ENCODE measurements at places on chromosomes 12 and 14.

DNA sequence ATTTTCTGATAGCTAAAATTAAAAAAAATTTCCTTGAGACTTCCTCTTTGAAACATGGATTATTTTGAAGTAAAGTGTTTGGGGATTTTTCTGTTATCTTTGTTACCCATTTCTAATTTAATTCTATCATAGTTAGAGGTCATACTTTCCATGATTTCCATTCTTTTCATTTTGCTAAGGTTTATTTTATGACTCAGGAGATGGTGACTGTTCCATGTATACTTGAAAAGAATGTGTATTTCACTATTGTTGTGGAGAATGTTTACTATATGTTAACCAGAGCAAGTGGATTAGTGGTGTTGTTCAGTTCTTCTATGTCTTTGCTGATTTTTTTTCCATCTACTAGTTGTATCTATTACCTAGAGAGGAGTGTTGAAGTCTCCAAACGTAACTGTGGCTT is 250.5 kb upstream of the PELI2 start:
- DNase-seq, result no peak

GRCh38 chr14:72254937-72255472 is 322.8 kb downstream of the RGS6 start:
- no peak for DNase-seq

DNA sequence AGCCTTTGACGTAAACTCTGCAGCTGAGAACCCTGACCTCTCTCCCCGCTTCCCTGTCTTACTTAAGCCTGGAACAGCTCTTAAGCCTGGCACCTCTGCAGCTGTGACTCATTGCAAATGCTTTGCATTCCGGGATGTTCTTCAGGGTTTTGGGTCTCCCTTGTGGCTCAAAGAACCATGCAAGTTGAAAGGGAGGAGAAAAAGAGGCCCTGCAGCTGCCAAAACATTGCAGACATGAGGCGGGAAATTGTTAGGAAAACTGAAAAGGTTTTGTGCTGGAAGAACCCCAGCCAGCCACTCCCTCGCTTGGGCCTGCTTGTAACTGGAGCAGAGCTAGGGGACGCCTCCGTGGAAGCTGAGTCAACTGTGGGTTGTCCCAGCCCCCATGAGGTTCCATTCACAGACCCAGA is 60.2 kb upstream of the FERMT2 start:
- DNase-seq, result no peak

GRCh38 chr12:124321040-124321481 is 26.2 kb downstream of the RFLNA start:
- DNase-seq, result peak; percentile 26

GRCh38 chr12:53145383-53146260 is 34.9 kb upstream of the ZNF740 start:
- no peak for DNase-seq

GRCh38 chr14:62187265-62187664 is 425.0 kb downstream of the SNAPC1 start:
- DNase-seq, result no peak

- no peak for DNase-seq
These were observed 240.9 kb downstream of the ETNK1 start for GRCh38 chr12:22865822-22866221.

- no peak for DNase-seq
These were observed 3.8 kb upstream of the TBX3 start for GRCh38 chr12:114687802-114688201.

DNA sequence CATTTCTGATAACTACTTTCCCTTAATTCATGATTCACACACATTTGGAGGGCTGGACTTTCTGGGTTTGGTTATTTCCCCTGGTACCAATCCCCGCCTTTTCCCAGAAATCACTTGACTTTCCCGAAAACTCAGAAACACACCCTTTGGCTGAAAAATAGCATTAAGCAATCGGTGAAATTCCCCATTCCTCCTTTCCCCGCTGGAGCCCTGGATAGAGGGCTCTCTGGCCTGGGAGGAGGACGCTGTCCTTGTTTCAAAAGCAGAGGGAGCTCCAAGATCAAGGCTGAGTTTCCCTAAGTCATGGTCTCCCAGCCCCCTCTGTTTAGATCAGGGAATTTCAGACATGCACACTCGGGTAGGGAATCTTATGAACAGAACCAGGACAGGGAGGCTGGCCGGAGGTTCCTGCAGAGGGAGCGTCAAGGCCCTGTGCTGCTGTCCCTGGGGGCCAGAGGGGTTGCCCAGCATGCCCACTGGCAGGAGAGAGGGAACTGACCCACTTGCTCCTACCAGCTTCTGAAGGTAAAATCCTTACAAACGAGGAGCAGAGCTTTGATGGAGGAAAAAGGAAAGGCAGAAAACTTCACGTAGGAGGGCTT is at the start of gene C1S:
Gene C1S (plus strand): TSS at position 366 of the 602 bp plus-strand sequence. CDS start 1,195 bp downstream, outside the sequence.
- DNase-seq, result no peak

GRCh38 chr12:50174971-50175715 is 8.0 kb upstream of the CERS5 start:
- DNase-seq, result no peak

DNA sequence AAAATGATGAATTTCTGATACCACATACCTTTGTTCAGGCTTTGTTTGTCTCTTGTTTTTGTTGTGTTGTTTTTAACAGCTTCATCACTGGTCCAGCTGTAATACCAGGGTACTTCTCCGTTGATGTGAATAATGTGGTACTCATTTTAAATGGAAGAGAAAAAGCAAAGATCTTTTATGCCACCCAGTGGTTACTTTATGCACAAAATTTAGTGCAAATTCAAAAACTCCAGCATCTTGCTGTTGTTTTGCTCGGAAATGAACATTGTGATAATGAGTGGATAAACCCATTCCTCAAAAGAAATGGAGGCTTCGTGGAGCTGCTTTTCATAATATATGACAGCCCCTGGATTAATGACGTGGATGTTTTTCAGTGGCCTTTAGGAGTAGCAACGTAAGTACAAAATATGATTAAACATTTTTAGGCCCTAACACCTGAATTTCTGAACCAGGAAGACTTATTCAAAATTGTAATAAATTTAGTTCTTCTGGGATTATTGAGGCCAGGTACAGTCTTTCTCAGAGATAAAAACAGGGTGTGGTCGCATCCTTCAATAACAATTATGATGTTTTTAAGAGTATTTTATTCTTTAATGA is 22.4 kb downstream of the RXYLT1 start:
- DNase-seq, result no peak

- no peak for DNase-seq
These were observed 41.0 kb downstream of the ZCRB1 start for GRCh38 chr12:42284876-42285275.

DNA sequence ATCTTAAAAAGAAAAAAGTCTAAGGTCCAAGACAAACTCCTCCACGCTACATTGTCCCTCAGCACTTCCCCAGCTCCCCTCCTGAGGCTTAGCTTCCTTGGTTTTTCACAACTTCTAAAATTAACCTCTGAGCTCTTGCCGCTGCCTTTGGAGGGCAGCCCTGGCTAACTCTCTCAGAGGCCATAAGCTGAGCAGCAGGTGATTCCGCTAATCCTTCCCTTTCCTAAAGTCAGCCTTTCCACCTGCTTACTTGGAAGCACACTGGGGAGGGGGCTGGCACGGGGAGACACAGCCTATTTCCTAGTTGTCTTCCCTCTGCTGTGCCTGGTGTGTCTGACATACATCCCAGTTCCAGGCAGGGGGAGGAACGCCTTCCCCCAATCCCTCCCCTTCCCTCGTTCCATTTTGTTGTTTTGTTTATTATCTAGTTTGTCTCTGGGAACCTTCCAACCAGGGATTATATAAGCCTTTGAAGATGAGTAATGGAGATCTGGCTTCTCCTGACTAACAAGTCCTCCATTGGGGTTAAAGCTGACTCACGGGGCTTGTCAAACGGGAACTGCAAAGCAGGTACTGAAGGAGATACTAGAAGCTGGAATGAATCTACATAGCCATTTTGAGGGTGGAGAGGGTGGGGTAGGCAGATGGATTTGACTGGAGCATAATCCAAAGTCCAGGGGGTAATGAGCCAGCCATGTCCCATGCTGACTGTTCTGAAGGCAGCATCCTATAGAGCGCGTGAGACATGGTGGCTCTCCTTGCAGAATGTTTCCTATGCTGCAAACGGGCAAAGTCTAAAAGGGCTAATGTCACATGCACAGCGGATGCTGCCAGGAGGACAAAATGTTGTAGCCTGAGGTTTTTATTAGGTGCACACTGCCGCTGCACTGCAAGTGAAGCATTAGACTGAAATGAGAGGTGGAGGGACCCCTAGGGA is 230.8 kb downstream of the FOXN3 start:
- no peak for DNase-seq

GRCh38 chr12:115632308-115632707 is 645.2 kb downstream of the MED13L start:
- no peak for DNase-seq

DNA sequence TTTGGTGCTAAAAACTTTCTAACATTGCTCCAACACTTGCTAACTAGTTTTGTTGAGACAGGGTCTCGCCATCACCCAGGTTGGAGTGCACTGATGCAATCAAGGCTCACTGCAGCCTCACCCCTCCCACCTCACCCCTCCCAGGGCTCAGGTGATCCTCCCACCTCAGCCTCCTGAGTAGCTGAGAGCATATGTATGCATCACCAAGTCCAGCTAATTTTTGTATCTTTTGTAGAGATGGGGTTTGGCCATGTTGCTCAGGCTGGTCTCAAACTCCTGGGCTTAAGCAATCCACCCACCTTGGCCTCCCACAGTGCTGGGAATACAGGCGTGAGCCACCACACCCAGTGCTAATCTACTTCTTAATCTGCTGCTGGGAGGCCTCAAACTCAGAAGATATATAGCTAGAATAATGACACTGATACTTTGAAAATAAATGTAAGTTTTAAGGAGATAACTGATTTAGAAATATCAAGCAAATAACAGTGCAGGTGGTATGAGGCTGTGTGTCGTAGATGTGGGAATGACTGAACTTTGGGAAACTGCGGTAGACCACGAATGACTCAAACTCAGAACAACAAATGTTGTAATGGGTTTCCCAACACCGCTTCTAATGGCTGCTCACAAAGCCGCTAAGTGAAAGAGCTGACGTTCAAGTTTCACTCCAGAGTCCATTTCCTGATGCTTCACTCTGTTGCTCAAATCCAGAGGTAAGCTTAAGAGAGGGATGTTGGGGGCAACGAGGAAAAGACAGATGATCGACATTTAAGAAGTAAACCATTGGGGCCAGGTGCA is 10.0 kb downstream of the TMCC3 start:
- DNase-seq, result no peak

DNA sequence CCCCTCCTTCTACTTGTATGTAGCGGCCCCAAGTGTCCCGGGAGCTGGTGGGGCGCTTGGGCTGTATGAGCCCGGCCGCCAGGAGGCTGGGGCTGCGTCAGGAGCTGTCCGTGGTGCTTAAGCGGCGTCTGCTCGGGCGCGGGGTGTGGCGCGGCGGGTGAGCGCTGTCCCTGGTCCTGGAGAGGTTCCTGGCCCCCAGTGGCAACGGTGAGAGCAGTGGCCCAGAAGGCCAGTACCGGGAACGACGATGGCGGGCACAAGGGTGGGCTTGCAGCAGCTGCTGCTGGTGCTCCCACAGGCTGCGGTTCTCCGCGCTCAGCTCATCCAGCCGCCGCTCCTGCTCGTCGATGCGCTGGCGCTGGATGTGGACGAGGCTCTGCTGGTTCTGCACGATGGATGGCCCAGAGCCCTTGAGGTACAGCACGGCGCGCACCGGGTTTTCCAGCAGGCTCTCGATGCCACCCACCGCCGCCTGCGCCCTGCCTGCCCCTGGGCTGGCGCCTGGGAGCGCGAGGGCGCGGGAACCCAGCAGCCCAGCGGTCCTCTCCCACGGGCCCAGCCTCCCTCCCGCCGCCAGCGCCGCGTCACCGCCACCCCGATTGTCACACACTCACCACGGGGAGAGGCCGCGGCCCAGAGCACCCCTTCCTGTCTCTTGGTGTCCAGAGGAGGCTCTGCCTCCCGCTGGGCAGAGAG is 41.9 kb upstream of the FKBP4 start:
- peak; percentile 41 for DNase-seq

GRCh38 chr14:60819575-60819974 is 85.0 kb downstream of the MNAT1 start:
- DNase-seq, result no peak

DNA sequence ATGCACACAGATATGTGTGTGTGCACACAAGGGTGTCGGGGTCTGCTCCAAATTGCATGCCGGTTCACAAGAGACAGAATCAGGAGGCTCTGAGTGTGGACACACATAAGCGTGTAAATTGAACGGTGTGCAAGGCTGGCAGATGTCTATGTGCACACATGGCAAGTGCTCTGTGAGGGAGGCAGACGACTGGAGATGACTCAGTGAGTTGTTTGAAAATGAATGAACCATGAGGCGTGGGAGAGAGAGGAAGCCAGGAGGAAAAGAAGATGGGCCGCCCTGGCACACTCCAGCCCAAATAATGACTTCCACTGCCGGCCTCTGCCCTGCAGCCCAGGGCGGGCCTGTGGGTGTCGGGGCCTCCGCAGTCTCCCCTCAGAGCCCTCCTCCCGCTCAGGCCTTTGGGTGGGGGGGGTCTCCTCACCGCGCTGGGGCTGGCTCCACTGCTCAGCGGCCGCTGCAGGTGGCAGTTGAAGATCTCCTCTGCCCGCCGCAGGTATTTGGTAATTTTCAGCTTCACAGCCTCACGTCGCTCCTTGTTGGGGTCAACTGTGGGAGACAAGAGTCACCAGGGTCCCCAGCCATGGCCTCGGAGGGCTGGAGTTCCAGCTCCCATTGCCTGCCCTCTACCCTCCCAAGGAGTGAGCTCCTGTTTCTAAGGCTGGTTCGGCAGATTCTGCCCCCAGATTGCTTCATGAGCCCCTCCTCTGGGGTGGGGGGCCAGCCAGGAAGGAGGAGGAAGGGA is 3.5 kb downstream of the RPS6KL1 start:
- DNase-seq, result no peak

- DNase-seq, result no peak
These were observed 84.6 kb downstream of the BTG1 start for GRCh38 chr12:92061061-92061460.

- DNase-seq, result no peak
These were observed 39.5 kb downstream of the L2HGDH start for GRCh38 chr14:50272498-50272897.

GRCh38 chr12:129552996-129553750 is 350.7 kb downstream of the TMEM132D start:
- DNase-seq, result no peak

All from stimulated activated CD8-positive, alpha-beta memory T cell treated with anti-CD3 and anti-CD28 coated beads, Interleukin-2, amount 100 ng/mL, for 1 hour (primary cell).